AG04449 (cell line): ENCODE measurements at places on chromosomes 4 and X.

GRCh38 chr4:74675673-74676279 lies 118.5 kb downstream of the BTC start:
- DNase-seq, result peak; percentile 16

DNA sequence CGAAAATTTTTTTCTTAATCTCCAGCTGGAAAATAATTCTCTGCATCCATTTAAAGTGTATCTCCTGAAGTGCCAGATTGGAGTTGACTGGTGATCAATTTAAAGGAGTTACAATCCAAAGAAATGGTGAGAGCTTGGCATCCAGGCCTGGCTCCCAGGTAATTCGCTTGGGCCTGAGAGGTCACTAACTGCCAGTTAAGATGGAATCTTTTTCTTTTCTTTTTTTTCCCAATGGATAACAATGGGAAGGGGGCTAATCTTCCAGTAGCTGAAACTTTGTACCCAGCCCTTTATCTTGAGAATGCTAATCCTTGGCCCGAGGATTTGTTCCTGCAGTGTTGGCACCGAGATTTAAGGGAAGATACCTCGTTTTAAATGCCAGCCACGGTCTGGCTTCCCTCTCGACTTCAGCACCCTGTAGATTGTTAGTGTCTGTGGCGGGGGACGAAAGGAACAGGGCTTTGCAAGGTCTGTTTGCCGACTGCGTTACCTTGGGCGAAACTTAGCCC lies 13.3 kb upstream of the PITX2 start:
- DNase-seq, result no peak

- no peak for DNase-seq
Observed at GRCh38 chr4:143225167-143225566, 40.5 kb downstream of the USP38 start.

DNA sequence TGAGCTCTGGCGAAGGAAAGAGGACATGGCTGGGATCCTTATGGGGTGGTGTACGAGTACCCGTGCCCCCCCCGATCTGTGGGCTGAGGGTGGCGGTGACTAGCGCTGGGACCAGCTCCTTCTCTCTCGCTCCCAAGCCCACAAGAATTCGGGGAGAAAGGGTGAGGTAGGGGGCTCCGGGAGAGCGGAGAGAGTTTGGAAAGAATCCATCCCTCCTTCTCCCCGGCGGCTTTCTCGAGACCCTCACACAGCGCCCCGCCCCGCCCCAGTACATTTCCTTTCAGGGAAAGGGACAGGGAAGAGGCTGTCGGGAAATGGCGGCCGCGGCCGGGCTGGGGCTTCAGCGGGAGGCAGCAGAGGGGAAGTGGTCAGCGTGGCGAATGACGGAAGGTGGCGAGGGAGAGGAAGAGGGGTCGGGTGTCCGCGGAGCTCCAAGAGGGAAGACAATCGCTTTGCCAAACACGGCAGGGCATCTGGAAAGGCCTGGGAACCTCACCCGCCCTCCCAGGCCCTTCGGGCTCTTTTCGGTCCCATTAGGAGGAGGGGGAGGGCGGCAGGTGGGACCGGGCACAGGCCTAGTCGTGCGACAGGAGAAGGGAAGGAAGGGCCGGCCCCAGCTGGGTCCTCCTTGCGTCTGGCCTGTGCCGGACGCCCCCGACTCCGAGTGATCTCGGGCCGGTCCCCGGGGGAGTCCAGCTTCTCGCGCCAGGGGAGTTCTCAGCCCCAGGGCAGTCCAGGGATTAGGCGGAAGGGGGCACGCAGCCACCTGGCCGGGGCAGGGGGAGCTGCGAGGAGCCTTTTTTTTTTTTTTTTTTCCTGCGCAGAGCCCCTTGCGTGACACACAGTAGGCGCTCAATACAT lies 10.2 kb downstream of the HNRNPH2 start:
- no peak for DNase-seq

GRCh38 chr4:42371305-42372252 lies 25.7 kb upstream of the SHISA3 start:
- DNase-seq, result peak; percentile 7

DNA sequence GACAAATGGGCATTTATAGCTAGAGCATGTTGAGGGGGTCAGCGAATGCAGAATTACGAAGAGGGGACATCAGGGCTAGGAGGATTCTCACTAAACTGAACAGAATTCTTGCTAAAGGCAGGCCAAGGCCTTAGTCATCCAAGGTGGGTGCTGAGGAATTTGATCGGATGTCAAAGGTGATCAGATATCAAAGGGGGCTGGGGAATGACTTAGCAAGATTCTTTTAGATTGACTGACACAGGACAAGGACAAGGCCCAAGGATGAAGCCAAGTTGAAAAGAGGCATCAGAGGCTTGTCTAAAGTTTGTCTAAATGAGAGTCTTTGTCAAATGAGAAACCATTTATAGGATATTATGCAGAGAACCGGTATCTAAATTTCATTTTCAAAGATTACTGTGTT lies 9.7 kb downstream of the TMEM184C start:
- DNase-seq, result no peak

DNA sequence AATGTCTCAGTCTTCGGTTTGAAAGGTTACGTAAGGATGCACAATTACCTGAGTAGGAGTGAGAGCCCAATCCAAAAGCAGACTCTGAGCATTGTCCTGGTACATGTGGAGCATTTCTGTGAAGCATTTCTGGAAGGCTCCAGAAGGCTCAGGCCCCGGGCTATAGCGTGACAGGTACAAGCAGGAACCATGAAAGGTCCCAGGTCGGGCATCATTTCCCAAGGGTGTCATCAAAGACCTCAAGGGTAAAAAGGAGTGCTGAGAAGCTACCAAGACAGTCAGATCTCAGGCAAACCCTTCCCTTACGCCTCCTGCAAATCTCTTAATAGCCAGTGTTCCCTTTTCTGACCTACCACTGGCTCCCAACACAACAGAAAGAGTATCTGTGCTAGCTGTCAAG lies 30.8 kb downstream of the GPC4 start:
- no peak for DNase-seq
